ENCODE measurements at places on chromosomes 1 and 21.

- no peak for DNase-seq
Measured at GRCh38 chr1:88727205-88727604, 43.1 kb downstream of the PKN2 start.

- DNase-seq, result no peak
Measured at GRCh38 chr1:169091480-169091941, 15.0 kb upstream of the ATP1B1 start.

DNA sequence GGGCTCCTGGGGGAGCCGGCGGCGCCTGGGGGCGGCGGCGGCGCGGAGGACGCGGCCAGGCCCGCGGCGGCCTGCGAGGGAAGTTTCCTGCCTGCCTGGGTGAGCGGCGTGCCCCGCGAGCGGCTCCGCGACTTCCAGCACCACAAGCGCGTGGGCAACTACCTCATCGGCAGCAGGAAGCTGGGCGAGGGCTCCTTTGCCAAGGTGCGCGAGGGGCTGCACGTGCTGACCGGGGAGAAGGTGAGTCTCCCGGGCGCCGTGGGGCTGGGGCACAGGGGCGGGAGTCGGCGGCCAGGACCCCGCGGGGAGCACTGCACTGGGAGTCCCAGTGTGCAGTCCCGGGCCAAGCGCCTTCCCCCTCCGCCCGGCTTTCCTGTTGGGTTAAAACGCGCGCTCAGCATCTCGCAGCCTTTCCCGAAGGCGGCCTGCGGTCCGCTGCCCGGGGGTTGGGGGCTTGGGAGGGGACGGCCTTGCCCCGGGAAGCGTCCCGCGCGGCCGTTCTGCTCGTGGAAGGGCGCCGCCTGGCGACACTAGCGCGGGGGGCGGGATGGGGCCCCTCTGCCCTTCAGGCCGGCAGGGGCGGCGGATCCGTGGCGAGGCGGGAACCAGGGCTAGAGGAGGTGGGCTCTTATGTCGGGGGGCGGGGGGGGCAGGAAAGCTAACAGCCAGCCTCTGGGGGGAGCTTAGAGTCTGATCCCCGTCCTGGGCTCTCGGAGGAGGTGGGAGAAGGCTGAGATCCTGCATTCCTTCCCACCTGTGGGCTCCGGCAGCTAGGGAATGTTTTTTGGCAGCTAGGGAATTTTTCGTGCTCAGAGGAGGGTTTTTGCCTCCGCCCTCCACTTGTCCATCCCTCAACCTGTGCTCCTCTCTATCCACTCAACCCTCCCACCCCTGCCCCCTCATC lies 1.1 kb downstream of the HUNK start:
- DNase-seq, result peak; percentile 10

DNA sequence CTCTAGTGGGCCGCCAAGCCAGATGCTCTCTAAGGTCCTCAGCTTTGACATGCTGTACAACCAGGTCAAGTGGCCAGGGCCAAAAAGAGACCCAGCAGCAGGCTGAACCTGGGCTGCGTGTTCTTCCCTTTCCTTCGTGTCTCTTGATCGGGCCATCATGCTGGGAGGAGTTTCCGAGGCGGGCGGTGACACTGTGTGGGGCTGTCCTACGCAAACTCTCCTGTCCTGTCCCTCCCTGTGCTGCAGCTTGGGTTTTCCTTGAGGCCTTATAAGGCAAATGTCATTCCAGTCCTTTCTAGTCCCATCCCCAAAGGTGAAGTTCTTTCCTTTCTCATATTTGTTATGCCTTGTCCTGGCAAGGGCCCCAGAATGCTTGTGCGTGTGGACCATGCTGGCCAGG lies 56.7 kb downstream of the ARHGEF10L start:
- no peak for DNase-seq

- no peak for DNase-seq
Measured at GRCh38 chr21:18161841-18162240, 82.8 kb upstream of the CHODL start.

GRCh38 chr1:30783256-30783915 lies 25.8 kb upstream of the LAPTM5 start:
- no peak for DNase-seq

DNA sequence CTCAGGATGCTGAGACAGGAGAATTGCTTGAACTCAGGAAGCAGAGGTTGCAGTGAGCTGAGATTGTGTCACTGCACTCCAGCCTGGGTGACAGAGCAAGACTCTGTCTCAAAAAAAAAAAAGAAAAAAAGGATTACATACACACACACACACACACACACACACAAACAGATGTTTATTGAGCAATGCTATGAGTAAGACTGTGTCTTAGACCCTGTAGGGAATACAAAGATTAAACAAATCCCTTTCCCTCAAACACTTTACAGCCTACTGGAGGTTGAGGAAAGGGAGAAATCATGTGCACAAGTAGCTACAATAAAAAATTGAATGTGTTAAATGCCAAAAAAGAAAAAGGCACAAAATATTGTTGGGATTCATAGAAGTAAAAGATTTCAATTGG lies 58.1 kb downstream of the RPAP2 start:
- DNase-seq, result no peak

GRCh38 chr21:34822942-34823341 lies 154.1 kb downstream of the CLIC6 start:
- no peak for DNase-seq

DNA sequence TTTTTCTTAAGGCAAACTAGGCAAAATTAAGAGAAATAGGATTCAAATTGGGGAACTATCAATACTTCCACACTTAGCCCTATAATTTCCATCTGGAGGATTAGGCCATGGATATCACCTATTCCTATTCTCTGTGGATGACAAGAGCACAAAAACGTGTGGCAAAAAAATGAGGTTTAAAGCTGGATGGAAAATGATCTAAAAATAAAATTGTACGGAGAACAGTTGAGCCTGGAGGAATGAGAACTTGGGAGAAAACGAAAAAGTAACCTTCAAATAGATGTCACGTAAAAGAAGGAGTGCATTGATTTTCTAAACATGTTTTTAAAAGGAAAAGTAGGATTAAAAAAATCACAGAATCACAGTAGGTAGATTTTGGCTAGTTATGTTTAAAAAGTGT lies 55.7 kb downstream of the RGS4 start:
- DNase-seq, result no peak

GRCh38 chr1:42086146-42086545 lies 67.1 kb upstream of the GUCA2B start:
- no peak for DNase-seq

GRCh38 chr1:228876187-228876586 lies 140.9 kb downstream of the RHOU start:
- DNase-seq, result no peak

- no peak for DNase-seq
Measured at GRCh38 chr1:29114654-29115053, 9.0 kb downstream of the TMEM200B start.

GRCh38 chr21:33035147-33035546 lies 9.4 kb downstream of the OLIG2 start:
- no peak for DNase-seq

DNA sequence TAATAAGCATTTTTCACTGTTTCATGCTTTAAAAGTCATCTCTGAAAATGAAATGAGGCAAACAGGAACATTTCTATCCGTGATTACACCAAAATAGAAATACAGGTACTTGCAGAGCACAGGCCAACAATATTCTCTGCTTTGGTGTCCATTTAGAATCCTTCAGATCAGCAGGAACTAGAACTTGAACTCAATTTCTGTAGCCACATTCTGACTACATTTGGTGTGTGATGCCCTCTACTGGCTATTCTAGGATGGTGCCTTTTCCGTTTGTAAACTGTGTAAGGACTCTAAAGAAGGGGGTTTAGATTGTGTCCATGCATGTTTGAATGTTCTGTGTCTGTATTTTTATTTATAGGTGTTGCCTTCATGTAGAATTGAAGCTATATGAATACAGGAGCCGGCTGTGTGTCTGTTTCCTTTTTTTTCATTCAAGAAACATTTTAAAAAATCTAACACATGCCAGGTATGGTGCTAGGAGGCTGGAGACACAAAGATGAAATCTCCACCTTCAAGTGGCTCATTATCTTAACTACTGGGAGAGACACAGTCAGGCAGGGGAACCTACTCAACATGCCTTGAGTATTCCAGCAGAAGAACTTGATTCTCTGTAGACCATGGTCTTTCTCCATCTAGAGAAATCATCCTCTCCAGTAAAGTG lies 7.6 kb upstream of the ZNF326 start:
- DNase-seq, result peak; percentile 14

DNA sequence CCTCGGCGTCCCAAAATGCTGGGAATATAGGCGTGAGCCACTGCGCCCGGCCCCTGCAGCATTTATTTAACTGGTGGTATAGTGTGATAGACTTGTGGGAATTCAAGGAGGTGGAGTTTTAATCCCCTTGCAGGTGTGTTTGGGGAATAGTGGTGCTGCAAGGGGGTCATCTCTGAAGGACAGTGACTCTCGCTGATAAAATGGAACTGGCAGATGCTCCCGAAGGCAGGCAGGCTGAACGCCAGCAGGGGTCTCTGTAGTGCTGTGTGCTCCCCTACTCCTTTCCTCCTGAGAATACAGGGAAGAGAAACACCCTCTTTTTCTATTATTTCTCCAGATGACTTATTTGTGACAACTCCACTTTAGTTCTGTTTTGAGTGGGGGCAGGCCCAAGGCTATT lies 4.0 kb downstream of the OSCP1 start:
- DNase-seq, result no peak

DNA sequence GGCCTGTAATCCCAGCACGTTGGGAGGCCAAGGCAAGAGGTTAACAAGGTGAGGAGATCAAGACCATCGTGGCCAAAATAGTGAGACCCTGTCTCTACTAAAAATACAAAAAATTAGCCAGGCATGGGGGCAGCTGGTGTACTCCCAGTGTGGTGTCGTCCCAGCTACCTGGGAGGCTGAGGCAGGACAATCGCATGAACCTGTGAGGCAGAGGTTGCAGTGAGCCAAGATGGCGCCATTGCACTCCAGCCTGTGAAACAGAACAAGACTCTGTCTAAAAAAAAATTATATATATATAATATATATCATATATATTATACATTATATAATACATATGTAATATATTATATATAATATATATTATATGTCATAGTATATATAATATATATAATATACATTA lies 249.2 kb upstream of the TPTE start:
- no peak for DNase-seq

GRCh38 chr1:227896710-227897655 lies 50.7 kb downstream of the WNT9A start:
- no peak for DNase-seq

GRCh38 chr1:223348439-223348838 lies 15.5 kb downstream of the SUSD4 start:
- no peak for DNase-seq

- DNase-seq, result peak; percentile 67
Measured at GRCh38 chr1:207797229-207797973, 45.5 kb downstream of the CD46 start.
